Activated T-cell treated with anti-CD3 and anti-CD28 coated beads for 1 hour (primary cell): ENCODE measurements at places on chromosomes 7 and 10.

DNA sequence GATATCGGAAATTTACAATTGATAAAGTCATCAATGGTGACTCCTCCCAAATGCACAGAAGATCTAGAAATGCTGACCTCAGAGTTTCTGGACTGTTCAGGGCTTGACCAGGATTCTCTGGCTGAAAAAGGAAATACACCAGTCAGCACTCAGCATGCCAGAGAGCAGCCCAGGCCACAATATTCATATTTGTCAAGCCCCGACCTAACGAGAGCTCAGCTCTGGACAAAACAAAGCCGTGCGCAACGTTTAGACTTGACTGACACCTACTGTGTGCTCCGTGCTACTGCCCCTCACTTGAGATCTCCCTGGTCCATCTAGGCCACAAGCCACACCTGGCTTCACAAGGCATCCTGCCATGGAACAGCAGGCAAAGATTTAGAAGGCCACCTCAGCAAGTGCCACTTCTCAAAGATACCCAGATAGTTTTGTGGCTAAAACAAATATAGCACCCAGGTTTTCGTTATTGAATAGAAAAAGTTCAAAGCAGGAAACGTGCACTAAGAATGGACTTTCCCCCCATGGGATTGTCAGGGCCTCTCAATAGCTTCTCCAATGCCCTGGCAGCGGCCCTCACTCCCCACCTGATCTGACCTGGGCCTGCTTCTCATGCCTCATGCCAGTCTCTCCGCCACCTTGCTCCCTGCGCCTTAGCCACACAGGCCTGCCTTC, 218.3 kb downstream of the FAM107B start:
- DNase-seq: no peak

GRCh38 chr10:110699859-110700468, 55.8 kb downstream of the RBM20 start:
- no peak for DNase-seq

GRCh38 chr7:2717293-2718261, 29.6 kb downstream of the AMZ1 start:
- no peak for DNase-seq

DNA sequence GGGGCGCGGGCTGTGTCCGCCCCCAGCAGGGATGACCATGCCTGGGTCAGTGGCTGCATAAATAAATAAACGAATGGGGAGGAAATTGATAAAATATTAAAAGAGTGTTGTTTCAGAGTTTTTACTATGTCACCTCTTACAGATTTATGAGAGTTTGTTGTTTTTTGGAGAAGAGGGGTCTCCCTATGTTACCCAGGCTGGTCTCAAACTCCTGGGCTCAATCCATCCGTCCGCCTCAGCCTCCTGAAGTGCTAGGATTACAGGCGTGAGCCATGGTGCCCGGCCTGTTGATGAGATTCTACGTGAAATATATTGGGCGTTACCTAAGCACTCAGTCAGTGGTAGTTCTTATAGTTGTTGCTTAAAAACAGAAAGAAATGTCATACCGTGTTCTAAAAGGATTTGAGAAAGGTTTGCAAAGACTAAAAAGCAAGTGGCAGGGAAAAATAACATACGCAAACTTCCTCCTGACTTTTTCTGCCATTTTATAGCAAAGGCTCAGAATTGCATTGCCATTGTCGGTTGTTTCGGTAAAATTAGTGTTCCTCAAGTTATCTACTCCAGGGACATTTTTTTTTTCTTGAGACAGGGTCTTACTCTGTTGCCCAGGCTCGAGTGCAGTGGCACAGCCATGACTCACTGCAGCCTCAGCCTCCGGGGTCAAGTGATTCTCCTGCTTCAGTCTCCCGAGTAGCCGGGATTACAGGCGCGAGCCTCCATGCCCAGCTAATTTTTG, 39.5 kb upstream of the FOXK1 start:
- no peak for DNase-seq

- no peak for DNase-seq
Observed at GRCh38 chr7:133398506-133398905, 145.6 kb downstream of the EXOC4 start.

GRCh38 chr10:86756511-86757112, at the start of gene BMPR1A:
Gene BMPR1A, plus strand, starts transcription at chr10:86756619. Its CDS starts 119,400 bp downstream, at chr10:86876019.
- no peak for DNase-seq

- no peak for DNase-seq
Observed at GRCh38 chr7:30080818-30081217, 52.6 kb downstream of the PLEKHA8 start.

DNA sequence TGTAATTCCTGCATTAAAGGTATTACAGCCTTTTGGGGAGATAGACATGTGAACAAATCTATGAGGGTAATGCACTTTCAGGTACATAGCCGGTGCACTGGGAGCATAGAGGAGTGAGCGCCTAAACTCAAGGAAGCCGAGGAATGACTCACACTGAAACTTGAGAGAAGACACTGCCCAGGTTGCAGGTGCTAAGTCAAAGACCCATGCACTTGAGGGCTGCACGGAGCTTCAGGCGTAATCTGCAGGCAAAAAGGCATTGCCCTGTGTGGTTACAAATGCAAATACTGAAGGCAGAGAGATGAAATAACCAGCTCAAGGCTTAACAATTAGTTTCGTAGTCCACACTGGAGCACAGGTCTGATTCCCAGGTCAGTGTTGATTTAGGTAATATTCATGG, 51.0 kb upstream of the OSBPL3 start:
- no peak for DNase-seq

DNA sequence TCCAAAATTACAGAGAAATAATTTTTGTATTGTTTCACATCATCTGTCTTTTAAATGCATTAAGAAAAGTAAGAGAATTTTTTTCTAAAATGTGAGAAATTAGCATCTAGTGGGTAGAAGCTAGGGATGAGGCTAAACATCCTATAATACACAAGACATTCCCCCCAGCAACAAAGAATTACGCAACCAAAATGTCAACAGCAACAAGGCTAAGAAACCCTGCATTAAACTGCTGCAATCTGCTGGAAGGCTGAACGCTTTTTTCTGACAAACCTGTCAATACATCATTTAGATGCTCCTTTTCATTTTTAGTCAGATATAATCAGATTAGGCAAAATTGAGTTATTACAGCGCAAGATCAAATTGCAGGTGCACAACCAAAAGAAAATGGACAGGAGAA, 162.2 kb downstream of the C1GALT1 start:
- DNase-seq: no peak

DNA sequence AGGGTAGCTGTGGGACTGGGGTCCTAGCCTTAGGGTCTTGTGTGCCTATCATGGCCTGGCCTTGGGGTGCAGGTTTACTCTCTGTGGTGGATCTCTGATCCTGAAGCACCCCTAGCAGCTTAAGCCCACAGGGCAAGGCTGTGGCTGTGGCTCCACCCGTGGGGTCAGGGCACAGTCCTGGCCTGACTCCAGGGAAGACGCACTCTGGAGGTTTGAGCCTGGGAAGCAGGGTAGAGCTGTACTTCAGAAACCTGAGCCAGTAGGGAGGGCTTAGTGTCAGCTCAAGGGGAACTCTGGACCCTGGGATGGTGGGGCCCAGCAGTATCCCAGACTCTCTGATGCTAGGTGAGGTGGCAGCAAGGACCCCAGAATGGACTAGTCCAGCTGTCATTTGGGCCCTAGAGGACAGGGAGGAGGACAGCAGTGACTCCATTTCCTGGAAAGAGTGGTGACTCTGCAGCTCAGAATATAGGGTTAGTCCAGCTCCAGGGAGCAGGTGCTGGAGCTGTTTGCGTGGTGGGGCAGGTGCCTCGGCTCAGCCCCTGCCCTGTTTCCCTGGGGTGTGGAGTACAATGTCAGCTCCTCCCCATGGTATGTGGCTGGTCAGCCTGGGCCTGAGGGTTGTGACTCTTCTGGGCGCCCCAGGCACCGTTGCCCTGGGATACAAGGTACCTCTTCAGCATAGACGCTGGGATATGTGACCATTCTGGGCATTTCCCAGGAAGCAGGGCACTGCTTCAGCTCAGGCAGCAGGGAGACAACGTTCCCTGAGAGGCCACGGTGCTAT, 15.8 kb downstream of the GTPBP4 start:
- DNase-seq: no peak

DNA sequence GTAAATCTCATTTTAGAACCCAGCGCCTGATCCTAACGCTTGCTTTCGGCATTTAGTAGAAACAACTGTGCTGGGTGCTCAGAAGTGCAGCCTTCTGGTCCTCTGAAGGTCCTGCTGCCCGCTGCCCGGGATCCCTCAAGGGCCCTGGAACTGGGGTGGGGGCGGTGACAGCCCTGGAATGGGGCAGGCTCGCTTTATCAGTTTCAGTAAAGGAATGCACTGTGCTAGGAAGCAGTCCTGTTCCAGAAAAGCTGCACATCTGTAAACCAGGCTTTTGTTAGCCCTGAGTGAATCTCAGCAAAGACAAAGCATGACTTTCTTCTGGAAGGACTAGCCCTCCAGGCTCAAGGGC, 254.6 kb downstream of the TNS3 start:
- no peak for DNase-seq

DNA sequence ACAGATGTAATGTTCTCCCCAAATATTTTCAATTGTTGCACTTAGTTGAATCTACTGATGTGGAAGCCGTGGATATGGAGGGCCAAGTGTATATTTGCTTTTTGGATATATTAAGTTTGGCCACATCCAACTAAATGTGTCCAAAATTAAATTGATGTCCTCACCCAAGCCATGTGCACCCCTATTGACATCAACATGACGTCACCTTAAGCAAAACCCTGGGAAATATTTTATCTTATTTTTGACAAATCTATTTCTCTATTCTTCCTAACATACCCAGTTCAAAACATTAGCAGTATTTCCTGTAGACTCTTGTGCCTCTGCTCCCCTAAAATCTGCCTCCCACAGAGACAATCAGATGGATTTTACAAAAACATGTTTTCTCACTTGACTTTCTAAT, 652.5 kb downstream of the PCDH15 start:
- no peak for DNase-seq

- no peak for DNase-seq
Observed at GRCh38 chr7:110003827-110004226, 1087.1 kb upstream of the LRRN3 start.

GRCh38 chr10:28554952-28555351, 22.0 kb downstream of the WAC start:
- no peak for DNase-seq

DNA sequence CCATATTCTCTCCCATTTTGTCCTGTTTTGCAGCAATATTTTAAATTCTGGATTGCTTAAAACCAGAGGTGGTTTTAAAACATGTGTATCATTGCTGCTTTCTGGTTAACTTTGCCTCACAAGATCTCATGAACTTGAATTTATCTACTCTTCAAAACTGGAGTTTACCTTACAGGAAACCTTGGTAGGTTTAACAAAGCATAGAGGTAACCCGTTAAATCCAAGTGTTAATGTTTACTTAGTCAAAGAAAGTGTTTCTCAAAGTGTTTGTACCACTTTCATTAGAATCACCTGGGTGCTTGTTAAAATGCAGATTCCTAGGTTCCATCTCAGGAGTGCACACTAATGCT, 44.0 kb upstream of the VDAC2 start:
- DNase-seq: no peak

DNA sequence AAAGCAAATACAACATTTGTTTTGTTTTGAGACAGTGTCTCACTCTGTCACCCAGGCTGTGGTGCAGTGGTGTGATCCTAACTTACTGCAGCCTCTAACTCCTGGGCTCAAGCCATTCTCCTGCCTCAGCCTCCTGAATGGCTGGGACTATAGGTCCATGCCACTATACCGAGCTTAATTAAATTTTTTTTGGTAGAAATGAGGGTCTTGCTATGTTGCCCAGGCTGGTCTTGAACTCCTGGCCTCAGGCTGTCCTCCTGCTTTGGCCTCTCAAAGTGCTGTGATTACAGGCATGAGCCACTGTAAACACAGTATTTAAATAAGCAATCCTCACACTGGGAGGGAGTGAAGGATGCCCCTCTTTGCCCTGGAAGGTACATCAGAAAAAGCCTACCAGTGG, 4.0 kb upstream of the CAMK2G start:
- DNase-seq: no peak

DNA sequence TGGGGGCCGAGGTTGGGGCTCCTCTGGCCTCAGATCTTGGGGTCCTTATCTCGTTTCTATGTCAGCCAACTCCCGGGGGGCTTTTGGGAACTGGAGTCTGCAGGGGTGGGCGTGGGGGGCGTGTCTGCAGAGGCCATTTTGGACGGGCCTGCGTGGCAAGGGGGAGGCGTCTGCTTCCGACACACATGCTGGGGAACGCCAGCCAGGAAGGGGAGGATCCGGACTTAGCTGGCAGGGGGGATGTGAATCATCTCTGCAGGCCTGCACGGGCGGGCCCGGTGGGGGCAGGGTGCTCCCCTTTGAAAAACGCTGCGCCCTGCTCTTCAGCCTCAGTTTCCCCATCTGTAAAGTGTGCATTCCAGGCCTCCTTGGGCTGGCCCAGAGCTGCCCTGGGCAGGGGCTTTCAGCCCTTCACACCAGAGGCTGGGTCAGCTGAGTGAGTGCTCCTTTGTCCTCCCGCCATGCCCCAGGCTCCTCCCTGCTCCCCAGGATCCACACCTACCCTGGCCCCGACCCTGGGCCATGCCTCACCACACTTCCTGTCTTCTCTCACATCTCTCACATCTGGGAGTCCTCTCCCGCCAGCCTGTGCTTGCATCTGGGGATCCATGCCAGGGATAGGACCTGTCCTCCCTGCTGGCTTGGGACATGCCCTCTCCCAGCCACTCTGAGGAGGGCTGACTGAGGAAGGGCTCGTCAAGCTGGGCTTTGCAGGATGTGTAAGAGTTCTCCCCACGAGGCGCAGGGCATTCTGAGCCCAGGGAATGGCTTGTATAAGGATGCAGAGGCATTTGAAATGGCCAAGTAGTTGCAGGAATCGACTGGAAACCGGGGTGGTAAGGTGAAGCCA, 172.6 kb upstream of the TNRC18 start:
- peak; percentile 51 for DNase-seq

DNA sequence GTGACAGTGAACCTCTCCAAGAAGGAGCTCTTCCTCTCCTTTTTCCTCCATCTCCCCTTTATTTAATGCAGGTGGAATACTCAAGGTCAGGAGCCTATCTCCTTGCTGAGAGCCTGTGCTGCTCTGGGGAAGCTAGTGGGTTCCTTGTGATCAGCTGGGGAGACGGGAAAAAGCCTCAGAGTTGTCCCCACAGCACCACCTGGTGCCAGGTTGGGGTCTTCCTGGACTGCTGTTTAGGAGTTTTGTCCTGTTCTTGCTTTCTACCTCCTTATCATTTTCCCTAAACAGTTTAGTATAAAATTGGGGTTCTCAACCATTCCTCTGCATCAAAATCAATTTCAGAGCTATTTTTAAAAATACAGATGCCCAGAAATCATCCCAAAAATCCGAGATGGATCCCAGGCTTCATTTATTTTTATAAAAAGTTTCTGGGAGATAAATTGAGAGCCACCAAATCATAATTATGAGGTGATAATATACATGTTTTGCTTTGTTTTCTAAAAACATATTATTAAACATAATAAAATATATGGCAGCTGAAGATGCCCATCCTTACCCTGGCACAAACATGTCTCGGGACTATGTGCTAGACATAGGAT, 44.3 kb downstream of the MACC1 start:
- DNase-seq: no peak

DNA sequence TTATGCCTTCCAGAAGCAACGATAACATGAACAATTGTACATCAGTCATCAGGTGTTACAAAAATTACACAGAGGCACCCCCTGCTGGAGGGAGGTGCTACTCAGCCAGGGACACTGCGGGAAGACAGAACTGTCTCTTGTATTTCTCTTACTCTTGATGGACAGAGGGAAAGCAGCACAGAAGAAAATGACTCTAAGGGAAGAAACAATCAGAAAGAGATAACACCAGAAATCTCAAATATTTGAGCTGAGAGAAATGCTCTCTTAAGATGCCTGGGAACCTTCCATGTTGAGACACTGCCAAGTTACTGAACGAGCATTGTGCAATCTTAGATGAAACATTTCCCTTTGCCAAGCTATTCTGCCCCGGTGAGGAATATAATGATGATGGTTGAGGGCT, 227.6 kb upstream of the NPSR1 start:
- DNase-seq: no peak
